ENCODE measurements at places on chromosomes 5 and 9.

DNA sequence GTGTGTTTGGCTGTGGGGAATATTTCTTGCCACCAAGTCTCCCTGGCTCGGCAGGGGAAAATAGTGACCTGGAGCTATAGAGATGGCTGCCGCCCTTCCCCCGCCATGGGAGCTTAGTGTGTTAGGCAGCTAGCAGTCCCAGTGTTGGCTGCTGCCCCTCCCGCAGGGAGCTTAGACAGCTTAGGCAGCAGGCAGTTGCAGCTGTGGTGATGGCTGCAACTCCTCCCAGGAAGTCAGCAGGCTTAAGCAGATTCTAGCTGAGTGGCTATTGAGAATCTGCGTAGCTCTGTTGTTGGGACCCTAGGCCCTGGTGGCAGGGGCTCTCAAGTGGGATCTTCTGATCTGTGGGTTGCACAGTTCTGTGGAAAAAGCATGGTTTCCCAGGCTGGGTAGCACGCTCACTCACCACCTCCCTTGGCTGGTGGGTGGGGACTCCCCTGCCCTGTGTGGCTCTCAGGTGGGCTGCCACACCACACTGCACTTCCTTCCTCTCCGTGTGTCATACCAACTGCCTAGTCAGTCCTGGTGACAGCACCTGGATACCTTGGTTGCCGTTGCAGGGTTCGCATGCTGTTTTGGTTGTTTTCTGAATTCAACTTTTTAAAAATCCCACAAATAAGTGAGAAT is 9.3 kb downstream of the OR1N2 start:
- DNase-seq = no peak

GRCh38 chr9:14424983-14425382 is 111.0 kb upstream of the NFIB start:
- no peak for DNase-seq

GRCh38 chr9:114250648-114251047 is 72.2 kb upstream of the ORM1 start:
- no peak for DNase-seq

DNA sequence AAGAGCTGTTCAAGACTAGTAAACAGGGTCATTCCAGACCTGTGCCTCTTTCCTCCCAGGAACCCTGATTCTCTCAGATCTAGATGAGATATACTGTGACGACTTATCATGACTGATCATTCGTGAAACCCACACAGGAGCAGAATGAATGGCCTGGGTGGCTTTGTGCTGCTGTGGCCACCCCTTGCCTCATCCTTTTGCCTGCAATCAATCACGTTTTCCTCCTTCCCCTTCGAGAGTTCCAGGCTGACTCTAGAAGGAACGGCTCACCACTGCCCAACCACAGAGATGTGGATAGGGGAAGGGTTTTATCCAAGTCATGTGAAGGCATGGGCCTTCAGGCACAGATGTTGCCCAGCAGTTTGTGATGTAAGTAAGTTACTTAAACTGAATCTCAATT is 5.8 kb downstream of the ANXA6 start:
- no peak for DNase-seq

- DNase-seq = no peak
Observed at GRCh38 chr5:56170557-56170956, 62.6 kb downstream of the ANKRD55 start.

All from stimulated activated CD8-positive, alpha-beta memory T cell treated with anti-CD3 and anti-CD28 coated beads, Interleukin-2, amount 100 ng/mL, for 1 hour (primary cell).